ENCODE measurements at places on chromosomes 6 and 20.

DNA sequence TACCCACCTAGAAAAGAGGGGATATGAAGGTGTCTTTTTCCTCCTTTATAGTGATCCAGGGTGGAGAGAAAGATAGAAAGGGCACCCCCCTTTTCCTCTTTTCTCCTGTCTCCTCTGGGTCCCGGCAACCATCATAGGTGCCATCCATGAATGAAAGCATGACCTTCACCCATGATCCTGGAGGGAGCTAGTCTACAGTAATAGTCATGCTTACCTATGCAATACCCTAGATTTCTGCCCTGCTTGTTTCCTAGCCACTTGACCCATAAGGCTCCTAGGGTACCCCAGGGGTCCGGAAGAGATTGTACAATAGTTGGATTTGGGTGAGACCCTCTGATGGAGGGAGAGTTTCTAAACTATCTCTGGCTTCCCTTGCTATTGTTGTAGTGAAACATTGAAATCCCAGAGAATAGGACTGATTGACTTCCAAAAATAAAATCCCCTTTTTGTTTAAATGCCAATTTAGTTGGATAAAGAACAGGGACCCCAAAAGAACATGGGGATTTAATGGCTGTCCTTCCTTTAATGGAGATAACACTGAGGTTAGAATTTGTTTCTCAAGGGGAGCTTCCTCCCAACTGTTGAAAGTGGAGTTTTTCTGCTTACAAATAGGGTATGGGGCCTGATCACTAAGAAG, 366.8 kb upstream of the KHDRBS2 start:
- DNase-seq, result peak; percentile 1

DNA sequence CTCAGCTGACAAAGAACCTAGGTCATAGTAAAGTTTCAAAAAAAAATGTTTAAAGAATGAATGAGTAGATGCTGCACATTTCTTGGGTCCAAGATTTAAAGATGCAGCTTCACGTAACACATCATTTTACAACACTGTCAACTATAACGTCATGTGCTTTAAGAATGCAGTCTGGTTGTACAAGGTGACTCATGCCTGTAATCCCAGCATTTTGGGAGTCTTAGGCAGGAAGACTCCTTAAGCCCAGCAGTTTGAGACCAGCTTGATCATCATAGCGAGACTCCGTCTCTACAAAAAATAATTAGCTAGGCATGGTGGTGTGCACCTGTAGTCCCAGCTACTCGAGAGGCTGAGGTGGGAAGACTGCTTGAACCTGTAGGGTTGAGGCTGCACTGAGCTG, 21.9 kb downstream of the SLC17A5 start:
- DNase-seq, result peak; percentile 30

DNA sequence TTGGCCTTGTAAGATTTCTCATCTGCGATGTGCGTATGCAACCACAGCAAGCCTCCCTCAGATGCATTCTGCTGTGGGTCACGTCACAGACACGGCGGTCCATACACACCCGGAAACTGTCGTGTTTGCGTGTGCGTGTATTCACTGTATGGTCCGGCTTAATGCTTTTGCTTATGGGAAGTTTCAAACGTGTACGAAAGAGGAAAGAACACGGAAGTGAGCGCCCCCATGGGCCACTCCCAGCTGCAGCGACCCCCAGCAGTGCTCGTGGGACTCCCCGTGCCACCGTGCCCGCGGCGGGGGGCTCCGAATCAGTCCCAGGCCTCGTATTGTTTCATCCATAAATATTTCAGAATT, 10.2 kb downstream of the DLL1 start:
- DNase-seq, result no peak

- peak; percentile 69 for DNase-seq
Observed at GRCh38 chr6:27582928-27583725, 110.2 kb upstream of the ZNF184 start.

DNA sequence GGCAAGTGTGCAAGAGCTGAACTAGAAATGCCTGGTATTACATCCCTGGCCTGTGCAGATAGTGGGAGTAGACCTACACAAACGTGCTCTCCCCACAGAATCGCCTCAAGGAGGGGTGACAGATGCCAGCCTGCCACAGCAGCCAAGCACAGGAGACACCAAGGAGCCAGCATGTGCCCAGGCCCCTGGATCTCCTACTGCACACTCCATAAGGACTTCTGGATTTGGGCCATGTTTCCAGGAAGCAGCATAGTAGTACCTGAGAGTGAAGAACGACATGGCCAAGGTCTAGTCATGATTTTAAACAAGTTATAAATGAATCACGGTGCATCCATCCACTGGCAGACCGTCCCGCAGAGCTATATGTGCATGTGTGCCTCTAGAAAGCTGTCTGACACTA, 232.2 kb downstream of the SYNDIG1 start:
- no peak for DNase-seq

DNA sequence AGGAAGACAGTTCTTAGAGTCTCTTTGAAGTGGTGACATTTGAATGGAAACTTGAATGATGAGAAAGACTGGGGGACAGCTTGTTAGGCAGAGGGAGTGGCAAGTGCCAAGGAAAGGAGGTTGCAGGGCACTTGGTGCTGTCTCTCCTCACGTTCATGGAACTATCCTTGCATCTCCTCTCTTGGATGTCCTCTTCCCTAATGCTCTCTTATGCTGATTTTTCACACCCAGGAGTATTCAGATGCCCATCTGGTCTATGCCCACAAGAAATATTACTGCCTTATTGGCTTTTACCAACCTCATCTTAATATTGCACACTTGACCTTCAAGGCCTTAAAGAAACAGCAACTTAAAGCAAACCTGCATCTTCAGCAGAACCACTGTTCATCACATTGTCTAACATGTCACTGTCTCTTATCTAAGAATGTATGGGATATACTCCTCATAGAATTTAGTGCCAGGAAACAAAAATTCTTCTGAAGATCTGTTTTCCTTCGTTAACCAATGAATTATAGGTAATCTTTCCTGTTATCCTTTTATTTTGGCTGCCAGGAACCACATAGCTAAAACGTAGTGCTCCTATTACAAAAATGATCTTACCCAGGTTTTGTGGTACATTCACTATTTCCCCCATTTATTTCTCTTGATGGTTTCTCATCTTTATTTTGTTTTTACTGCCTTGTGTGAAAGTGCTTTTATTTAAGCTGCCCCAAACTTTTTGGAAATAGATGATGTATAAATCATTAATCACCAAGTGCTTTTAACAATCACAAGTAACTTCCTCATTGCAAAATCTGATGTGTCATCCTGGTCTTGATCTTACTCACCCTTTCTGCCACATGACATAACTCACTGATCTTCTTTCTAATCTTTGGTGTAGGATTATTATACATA, 12.8 kb downstream of the RGS17 start:
- DNase-seq, result peak; percentile 65

Data from fibroblast of skin of scalp (primary cell).